WTC11 (cell line): ENCODE measurements at places on chromosomes 12 and 14.
A peak's percentile ranks its signal among the peaks of the same experiment; 100 is the strongest.

DNA sequence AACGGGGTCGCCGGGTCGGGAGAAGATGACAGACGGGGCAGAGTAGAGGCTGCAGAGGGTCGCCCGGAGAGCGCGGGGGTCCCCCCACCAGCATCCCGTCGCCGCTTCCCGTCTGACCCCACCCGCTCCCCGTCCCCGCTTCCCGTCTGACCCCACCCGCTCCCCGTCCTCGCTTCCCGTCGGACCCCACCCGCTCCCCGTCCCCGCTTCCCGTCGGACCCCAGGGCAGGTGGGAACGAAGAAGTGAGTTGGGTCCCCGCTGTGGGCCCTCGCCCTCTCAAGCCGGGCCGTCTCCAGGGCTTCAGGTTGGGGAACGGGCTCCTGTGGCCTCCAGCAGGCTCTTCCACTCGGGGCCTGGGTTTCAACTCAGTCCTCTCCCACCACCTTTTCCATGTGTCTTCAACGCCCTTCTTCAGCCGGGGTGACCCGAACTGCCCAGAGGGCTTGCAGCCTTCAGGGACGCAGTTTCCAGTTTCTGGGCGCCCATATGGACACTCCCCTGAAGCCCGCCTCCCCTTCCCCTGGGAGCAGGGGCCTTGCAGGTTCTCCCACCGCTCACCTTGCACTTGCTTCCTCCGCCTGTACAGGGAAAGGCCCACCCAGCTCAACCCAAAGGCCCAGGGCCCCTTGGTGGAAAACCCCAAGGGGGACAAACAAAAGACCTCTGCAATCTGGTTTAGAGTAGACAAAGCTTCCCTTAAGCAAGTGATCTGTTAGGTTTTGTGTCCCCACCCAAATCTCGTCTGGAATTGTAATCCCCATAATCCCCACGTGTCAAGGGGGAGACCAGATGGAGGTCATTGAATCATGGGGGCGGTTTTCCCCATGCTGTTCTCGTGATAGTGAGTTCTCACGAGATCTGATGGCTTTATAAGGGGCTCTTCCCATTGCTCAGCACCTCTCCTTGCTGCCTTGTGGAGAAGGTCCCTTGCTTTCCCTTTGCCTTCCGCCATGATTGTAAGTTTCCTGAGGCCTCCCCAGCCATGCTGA lies 66.5 kb downstream of the TNFAIP2 start:
- peak; percentile 24 for DNase-seq

GRCh38 chr12:5173511-5174011 lies 129.9 kb downstream of the KCNA5 start:
- DNase-seq: no peak

DNA sequence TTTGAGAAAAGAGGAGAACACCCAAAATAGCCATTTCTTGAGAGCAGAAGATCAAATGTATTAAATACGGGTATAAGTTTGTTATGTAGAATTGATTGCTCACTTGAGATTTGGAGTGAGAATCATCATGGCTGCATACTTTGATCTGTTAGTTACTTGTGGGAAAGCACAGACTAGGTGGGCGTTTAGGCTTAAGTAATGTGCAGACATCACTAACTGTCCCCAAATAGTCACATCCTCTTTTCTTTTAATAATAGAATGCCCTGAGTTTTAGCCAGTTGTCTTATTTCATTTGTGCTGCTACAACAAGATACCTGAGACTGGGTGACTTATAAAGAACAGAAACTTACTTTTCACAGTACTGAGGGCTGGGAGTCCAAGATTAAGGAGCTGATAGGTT lies 14.3 kb upstream of the GTF2A1 start:
- DNase-seq: no peak

GRCh38 chr14:51676549-51676948 lies 24.8 kb downstream of the FRMD6 start:
- DNase-seq: no peak

GRCh38 chr12:101596172-101596571 lies 1.4 kb downstream of the MYBPC1 start:
- DNase-seq: no peak

DNA sequence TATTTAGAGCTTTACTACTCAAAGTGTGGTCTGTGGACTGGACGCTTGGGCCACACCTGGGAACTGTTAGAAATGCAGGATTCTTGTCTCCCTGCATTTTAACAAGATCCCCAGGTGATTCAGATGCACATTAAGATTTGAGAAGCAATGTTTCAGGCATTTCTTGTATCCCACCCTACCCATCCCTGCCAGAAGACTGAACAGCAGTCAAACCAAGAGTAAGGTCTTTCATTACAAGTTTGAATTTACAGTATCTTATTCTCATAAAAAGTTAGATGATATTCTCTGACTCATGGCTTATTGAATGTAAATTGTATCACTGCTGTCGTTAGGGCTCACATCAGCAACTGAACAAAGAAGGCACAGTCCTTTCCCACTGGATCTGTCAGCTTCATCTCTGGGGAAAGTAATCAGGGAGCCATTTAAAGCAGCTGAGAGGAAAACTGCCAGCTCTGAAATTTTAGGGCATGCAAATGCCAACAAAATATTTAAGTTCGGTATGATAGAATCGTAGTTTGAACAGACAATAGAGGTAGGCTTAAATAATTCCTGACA lies 141.1 kb downstream of the AKAP6 start:
- no peak for DNase-seq

DNA sequence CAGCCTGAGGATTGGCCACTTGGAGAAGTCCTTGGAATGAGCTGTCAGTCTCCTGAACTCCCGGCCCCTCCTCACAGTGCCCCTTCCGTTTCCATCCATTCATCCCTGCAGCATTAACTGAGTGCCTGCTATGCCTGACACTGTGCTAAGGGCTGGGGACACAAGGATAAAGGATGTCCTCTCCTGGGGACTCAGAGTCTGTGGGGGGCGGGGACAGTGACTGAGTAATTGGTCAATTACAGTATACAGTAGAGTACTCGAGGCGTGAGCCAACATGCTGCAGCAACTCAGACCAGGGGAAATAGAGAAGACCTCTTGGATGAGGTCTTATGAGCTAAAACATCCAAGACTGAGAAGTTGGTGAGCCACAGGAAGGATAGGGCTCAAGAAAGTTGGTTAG lies 43.4 kb upstream of the PWP1 start:
- DNase-seq: no peak

DNA sequence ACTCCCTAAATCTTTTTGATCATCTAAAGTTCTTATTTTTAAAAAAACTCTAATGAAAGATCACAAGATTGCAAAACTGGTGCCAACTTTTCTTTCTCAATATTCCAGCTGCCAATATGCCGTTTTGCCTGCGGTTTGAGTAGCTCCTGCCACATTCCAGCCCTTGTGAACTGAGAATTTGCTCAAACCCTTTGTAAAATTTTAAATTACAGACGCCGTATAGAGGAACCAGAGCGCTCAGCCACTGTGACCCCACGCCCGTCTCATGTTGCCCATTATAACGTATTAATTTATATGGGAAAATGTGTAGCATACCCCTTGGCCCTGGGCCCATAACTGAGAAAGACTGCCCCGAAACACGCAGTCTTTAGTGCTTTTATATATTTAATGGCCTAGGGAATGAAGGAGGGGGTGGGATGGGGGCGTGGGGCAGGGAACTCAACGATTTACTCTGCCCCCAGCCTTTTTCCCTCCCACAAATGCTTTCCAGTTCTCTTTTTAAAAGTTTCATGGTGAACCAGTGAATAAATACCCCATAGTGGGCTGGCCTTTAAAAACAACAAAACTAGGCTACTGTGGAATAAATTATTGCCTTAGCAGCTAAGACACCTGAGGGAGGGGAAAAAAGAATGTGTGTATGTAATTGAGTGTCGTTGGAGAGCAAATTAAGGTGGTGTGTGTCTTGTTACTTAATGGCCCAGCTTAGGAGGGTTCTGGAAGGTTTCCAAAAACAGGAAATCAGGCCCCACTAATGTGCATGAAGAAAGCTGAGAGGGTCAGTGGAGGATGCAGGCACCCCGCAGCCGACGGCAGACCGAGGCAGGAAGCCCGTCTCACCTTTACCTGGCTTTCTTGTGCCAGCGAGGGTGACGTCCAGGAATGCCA lies 45.7 kb upstream of the RFLNA start:
- no peak for DNase-seq

DNA sequence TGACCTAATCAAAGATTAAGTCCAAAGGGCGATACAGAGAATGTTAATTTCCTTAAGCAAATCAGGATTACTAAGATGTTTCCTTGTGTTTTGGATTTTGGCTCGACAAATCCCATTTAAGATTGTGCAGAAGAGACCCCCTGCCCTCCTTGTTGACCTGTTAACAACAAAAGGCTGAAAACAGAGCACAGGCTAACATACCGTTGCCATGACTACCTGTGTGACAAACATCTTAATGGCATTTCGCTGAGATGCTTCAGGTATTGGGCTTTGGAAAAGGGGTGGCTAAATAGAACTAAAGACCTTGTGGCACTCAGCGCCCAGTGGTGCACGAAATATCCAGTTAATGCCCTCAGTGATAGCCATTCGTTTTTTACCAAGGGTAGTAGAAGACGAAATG lies 1532.3 kb upstream of the TMEM132C start:
- DNase-seq: no peak

GRCh38 chr12:32265951-32266350 lies 133.4 kb upstream of the FGD4 start:
- no peak for DNase-seq

GRCh38 chr12:93968536-93969285 lies 179.7 kb upstream of the PLXNC1 start:
- DNase-seq: no peak

DNA sequence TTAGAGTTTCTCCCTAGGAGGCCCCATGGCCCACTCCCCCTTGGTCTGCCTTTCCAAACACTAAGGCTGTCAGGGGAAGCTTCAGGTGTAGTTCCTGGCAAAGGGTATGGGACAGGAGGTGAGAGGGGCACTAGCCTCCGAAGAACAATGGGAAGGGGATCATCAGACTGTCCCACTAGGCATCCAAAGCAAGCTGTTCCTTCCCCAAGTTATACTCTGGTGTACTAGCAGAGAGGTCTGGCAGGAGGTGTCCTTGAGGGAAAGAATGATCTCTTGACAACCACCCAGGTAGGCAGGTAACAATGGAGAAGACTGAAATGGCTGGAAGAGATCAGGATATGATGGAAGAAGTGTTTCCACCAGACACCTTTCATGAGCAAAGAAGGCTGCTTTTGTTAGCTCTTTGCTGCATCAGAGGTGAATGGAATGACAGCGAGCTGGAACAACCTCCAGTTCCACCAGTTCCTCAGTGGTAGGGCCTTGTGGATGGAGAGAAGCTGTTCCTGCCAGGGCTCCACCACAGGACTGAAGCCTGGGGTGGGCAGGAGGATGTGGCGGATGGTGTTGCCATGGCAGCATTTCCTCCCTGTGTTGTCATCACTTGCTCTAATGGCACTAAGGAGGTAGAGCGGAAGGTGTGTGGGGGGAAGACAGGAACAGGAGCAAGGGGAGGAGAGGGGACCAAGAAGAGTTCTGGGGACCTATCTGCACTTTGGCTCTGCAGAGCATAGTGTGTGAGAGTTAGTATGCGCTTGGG lies 2.3 kb upstream of the AGAP2 start:
- no peak for DNase-seq

DNA sequence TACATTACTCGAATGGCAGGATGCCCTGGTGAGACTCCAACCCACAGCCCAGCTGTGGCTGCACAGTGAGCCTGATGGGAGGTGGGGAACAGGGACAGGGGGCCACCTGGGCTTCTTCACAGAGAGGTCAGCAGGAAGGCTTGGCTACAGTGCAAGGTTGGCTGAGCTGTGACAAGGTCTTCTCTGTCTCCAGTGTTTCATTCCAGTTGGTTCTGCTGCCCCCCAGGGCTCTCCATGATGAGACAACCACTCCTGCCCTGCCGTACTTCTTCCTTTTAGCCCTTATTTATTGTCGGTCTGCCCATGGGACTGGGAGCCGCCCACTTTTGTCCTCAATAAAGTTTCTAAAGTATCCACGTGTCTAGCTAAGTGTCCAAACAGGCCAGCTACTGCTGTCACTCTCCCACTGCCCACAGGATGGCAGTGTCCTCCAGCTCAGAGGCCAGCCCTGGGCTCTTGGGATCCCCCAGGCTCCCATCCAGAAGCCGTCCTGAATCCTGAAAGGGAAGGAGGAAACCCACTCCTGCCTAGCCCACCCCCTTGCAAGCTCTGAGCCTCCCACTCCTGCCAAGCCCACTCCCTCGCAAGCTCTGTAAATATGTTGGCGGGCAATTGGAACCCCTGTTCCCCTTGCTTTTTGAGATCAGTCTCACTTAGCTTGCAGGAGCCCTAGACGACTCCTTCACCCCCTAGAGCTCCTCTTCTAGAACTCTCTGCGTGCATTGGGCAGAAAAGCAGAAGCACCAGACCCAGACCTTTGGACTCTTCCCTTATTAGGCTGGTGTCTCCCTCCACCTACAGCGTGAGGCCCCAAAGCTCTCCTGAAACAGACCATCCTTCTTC lies 5.4 kb downstream of the C1QL4 start:
- DNase-seq: peak; percentile 77

DNA sequence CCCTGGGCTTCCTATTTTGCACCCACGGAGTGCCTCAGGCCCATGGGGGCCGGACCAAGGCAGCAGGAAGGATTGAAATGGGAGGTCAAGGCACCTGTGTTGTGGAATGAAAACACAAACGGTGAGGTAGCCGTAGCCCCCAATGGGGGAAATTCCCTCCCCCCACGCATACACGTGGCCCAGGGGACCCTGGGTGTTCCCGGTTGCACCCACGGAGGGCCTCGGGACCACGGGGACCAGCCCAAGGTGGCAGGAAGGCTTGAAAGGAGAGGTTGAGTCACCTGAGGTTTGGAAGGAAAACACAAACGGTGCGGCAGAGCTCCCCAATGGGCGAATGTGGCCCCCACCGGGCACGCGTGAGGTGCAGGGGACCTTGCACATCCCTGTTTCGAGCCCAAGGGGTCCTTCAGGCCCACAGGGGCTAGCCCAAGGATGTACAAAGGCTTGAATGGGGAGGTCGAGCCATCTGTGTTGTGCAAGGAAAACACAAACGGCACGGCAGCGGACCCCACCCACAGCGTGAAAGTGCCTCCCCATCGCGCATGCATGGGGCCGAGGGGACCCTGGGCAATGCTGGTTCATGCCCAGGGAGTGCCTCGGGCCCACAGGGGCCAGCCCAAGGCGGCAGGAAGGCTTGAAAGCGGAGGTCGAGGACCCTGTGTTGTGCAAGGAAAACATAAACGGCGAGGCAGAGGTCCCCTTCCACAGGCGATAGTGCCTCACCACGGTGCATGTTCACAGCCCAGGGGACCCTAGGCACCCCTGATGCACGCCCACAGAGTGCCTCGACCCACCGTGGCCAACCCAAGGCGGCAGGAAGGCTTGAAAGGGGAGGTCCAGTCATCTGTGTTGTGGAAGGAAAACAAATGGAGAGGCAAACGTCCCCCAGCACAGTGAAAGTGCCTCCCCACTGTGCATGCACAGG lies 376.7 kb downstream of the ALG10 start:
- DNase-seq: peak; percentile 2

- DNase-seq: no peak
These were observed 19.9 kb downstream of the ETV6 start for GRCh38 chr12:11669348-11669747.

GRCh38 chr12:56916296-56916995 lies 17.8 kb downstream of the SDR9C7 start:
- DNase-seq: no peak

- no peak for DNase-seq
These were observed 324.4 kb downstream of the PDZRN4 start for GRCh38 chr12:41512497-41512896.
